ENCODE measurements at places on chromosomes 11 and 22.

DNA sequence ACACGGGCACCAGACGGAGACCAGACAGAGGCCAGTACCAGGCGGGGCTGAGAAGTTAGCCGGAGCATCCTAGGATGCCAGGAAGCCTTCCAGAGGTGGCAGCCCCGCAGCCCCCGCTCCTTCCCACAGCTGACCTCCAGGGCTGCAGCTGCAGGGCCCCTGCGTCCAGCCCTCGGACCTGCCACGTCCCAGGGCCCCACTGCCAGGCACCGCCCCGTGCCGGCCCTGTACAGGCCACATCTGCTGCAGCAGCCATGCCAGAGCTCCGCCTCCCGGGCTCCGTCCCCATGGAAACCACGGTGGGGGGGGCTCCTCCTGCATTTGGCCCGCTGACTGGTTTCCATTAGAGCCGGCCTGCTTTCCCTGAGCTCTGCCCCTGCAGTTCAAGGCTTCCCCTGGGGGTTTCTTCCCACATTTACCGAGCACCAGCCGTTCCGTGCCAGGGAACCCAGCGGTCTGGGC, 62.5 kb upstream of the PPARA start:
- peak; percentile 92 for DNase-seq

- DNase-seq = no peak
These were observed 200.2 kb downstream of the CADM1 start for GRCh38 chr11:115303929-115304531.

DNA sequence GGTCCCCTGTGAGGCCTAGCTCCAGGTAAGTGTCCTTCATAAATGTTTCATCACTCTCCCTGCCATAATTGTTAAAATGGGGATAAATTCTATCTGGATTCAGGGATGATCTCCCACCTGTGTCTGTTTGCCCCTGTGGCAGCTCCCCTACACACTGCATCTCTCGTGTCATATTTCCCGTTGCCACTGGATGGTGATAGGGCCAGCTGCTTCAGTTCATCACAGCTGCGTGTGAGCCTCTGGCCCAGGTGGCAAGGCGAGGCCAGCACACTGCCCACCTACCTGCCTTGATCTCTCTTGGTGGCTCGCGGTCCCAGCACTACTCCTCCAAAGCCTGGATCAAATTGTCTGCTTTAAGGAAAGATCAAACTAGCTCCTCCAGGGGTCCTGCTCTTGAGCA, 187.4 kb downstream of the GRIK4 start:
- no peak for DNase-seq

GRCh38 chr11:83816572-83817187, 530.5 kb upstream of the CCDC90B start:
- peak; percentile 22 for DNase-seq

DNA sequence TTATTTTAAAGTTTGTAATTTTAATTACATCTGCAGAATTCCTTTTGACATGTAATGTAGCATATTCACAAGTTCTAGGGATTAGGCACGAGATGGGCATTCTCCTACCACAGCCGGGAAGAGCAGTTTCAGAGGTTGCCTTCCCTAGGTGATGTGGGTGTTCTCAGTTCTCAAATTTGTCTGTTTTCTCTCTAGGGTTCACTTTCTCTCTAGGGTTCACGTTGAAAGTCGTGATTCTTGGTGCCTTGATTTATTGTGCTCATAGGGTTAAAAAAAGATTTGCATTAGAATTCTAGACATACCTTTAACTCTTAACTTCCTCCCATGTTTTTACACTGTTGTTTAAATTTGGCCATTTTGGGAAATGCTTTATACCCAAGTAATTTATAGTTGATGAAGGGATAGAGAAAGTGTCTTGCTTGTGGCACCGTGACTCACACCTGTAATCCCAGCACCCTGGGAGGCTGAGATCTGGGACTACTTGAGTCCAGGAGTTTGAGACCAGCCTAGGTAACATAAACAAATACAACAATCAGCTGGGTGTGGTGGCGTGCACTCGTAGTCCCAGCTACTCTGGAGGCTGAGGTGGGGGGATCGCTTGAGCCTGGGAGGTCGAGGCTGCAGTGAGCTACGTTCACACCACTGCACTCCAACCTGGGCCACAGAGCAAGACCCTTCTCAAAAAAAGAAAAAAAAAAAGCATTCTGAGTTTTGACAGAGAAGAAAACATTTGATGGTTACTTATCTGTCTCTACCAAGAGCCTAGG, 3.6 kb downstream of the MED15 start:
- DNase-seq = no peak

DNA sequence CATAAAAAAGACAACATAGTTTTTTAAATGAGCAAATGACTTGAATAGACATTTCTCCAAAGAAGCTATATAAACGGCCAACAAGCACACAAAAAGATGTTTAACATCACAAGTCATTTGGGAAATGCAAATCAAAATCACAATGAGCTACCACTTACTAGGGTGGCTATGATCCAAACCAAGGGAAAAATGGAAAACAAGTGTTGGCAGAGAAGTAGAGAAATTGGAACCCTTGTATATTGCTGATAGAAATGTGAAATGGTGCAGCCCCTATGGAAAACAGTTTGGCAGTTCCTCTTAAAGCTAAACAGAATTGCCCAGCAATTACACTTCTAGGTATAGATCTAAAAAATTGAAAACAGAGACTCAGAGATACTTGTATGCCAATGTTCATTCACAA, 29.0 kb downstream of the PAMR1 start:
- DNase-seq = no peak

DNA sequence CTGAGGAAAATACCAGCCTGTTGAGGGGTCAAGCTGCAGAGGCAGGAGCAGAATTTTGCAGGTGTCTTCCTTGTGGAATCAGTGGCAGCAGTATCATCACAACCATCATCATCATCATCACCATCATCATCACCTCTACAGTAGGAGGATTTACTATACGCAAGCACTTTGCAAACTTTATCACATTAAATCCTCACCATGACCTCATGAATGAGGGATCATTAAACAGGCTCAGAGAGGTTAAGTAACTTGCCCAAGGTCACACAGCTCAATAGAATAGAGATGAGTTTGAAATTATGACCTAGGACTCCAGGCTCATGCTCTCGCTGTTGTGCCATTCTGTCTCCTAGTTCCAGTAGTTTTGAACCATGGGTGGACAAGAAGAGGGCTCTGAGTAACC, 25.6 kb downstream of the PTPN5 start:
- no peak for DNase-seq

GRCh38 chr11:2860636-2861035, 24.9 kb downstream of the CDKN1C start:
- DNase-seq = no peak

DNA sequence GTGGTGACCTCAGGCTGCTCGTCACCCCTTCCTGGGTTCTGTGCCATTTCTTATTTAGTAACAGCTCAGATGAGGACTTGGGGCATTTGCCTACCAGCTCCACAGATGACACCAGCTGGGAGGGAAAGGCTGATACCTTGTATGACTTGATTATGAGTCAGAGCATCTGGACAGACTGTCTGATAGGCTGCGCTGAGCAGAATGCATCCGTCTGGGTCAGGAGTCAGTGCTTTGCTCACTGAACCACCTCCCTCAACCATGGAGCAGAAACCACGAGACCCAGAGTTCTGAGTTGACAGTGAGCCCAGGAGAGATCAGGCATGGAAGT, 6.8 kb downstream of the ST14 start:
- peak; percentile 84 for DNase-seq

GRCh38 chr11:119785131-119785530, 56.1 kb upstream of the NECTIN1 start:
- DNase-seq = no peak

GRCh38 chr11:83659466-83659865, 373.3 kb upstream of the CCDC90B start:
- DNase-seq = no peak

- DNase-seq = no peak
These were observed 19.2 kb upstream of the TH start for GRCh38 chr11:2190657-2191471.

DNA sequence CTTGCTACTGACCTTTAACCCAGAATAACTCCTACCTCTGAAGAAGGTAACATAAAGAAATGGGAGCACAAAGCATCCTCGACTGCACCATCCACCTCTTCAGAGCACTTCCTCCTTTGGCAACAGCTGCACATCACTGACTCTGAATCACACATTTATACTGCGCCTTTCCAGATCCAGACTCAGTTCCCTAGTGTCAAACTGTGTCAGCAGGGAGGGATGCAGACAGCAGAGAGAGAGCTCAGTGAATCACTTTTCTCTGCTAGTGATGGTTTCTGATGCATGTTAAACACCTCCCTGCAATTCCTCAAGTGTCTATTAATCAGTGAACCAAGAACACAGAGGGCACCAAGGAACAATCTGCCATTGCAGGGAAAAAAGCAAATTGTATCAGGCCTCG, 118.9 kb downstream of the PLEKHA7 start:
- peak; percentile 9 for DNase-seq

- DNase-seq = peak; percentile 70
These were observed 10.6 kb downstream of the LRRC51 start for GRCh38 chr11:72091292-72091691.

GRCh38 chr11:35170503-35170902, 31.5 kb downstream of the CD44 start:
- peak; percentile 57 for DNase-seq

DNA sequence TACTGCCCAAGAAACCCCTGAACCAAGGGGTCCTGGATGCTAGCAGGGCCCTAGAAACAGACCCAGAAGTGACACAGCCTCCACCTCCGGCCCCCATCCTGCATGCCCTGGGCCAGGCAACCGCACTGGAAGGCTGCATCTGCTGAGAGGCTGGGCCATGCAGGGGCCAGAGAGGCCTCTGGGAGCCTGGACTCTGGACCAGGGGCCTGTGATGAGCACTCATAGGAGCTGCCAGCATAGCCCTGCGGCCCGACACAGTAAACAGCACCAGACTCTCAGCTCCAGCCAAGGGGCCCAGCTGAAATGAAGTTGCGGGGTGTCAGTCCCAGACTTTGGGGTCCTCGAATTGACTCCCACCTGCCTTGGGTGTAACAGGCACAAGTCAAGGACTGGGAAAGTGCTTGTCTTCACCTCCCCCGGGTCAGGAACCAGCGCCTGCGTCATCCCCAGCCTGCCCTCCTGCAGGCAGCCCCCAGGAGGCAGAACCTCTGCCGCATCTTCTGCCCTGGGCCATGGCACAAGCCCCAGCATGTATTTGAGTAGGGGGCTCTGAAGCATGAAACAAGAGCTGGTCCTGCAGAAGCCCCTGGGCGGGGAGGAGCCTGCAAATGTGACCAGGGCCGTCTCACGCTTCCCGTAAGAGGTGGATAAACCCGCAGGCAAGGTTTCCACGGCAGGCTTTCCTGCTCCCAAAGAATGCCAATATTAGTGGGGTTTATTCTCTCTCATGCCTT, 25.2 kb upstream of the CCND1 start:
- DNase-seq = no peak

GRCh38 chr11:124762105-124762623, at the start of gene ESAM:
Gene ESAM, minus strand, starts transcription at chr11:124762290. Its CDS starts 136 bp downstream, at chr11:124762154.
- no peak for DNase-seq

- no peak for DNase-seq
These were observed 26.2 kb downstream of the OR2AG2 start for GRCh38 chr11:6745465-6746015.

DNA sequence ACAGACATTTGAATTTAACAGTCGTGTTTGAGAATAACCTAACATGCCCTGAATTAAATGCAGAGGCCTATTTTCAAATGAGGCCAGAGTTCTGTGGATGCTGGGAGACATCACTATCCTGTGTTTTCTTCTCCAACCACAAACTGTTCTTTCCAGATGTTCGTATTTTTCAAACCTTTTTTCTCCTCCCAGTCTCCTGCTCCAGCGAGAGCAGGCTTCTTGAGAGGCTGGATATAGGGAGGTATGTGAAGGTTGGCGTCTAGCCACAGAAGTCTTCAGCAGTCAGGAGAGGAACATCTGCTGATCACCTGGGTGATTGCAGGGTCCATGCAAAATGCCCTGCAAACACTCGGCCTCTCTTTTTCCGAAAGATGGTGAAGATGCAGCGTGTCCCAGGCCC, 126.3 kb downstream of the C11orf91 start:
- peak; percentile 26 for DNase-seq

- DNase-seq = no peak
These were observed 6.9 kb downstream of the SCGB1C1 start for GRCh38 chr11:199782-200181.

- DNase-seq = no peak
These were observed 8.4 kb upstream of the CSNK1E start for GRCh38 chr22:38325587-38325986.

DNA sequence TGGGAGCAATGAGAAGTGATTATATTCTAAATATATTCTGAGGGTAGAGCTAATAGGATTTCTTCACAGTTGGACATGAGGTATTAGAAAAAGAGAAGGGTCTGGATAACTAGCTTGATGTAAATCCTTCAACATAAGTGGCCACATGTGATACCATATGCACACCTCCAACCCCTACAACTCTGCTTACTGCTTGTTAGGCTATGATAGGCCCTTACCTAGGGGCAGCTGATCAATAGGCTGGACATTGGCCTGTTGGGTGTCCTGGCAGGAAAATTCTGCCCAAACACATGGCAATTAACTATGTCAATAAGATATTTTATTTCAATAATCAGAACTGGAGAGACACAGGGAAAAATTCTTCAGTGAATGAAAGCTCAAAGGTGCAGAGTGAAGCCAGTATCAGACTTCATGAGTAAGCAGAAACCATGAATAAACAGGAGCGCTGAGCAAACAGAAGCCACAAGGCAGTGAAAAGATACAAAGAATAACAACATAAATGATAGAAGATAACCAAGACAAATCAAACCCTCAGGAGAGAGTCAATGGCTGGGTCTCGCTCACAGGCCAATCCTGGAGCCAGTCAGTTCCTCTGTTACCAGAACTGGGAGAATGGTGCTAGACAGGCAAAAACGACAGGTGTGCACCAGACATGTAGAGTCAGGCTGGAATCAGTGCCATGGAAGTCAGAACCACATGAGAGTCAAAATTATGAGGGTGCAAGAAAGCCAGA, 46.3 kb upstream of the PSMA1 start:
- no peak for DNase-seq

DNA sequence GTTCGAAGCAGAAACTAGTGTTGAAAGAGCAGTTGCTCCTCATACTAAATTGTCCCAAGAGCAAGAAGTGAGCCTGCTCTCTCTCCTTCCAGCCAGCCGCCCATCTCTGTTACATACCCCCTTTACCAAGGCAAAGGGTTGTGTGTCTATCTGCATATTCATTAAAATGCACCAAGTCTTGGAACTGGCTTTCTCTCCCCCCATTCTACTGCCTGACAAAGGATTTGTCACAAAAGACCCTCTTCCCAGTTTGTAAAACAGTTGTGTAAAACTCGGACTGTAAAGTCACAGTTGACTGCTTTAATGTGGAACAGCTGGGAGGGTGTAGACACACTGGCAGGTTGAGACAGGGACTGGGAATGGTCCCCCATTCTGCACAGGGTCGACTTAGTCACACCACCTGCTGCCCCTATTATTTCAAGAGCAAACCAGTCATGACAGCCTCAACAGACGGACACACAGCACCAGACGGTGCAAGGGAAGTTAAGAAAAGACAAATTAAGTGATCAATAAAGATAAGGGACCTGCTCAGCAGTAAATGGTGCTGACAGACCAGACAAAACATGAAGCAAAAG, 60.0 kb upstream of the HTATIP2 start:
- DNase-seq = no peak

DNA sequence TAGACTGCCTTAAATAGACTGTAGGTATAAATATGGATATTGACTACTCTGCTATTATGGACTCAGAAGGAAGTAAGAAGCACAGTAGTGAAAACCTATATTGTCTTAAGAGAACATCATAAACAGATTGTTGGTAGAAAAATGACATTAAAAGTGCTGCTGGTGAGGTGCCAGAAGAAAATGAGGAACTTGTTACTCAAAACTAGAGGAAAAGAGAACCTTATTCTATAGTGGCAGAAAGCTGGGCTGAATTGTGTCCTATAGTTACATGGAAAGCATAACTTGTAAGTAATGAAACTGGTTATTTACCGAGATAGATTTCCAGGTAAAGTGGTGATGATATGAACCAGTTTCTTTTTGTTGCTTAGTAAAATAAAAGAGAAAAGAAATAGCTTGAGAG, 109.7 kb upstream of the CTSC start:
- DNase-seq = no peak

Data from fibroblast of skin of scalp (primary cell).